ENCODE measurements at places on chromosomes 13 and 19. TPM values are rescaled to one million over a fixed set of nuclear protein-coding genes. Genes with fewer than 3 reads are reported as not detected.

The ICAM4 gene
- 2.3 TPM for total RNA-seq

The ANKLE1 gene
- total RNA-seq: 0.28 TPM

The CYP2S1 gene
- total RNA-seq: 0.83 TPM

The MICOS13 gene
- total RNA-seq: 15.8 TPM

The PABPC3 gene
- total RNA-seq: under 0.01 TPM

The INSR gene
- total RNA-seq: 7.9 TPM

The FIZ1 gene
- 0.83 TPM for total RNA-seq

The CPAMD8 gene
- 0.36 TPM for total RNA-seq

The CFAP97D2 gene
- not detected for total RNA-seq

The URI1 gene
- total RNA-seq: 95.8 TPM

The ADAMTSL5 gene
- total RNA-seq: 0.90 TPM

The ZNF358 gene
- total RNA-seq: 9.2 TPM

The KLK12 gene
- total RNA-seq: not detected

The ZNF677 gene
- total RNA-seq: 7.0 TPM

The COQ8B gene
- total RNA-seq: 14.9 TPM

The C13orf42 gene
- total RNA-seq: not detected

DNA sequence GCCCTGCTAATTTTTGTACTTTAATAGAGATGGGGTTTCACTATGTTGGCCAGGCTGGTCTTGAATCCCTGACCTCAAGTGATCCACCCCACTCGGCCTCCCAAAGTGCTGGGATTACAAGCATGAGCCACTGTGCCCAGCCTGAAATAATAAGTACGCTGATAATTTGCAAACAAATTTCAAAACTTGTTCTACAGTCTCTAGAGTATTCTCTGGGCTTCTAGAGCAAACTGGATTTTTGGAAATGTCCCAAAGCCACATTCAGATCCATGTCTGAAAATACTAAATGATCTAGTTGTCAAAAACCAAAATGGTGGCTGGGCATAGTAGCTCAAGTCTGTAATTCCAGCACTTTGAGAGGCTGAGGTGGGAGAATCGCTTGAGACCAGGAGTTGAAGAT is 39.9 kb upstream of the PSPC1 start:
- no peak overlapping the region for H3K27ac ChIP-seq
- no peak for DNase-seq
- H3K4me1 ChIP-seq: no peaks in the 10 kb centered on the region

GRCh38 chr13:80952158-80952557 is 611.2 kb upstream of the SPRY2 start:
- H3K27ac ChIP-seq: no peak overlapping the region
- no peaks in the 10 kb centered on the region for H3K27me3 ChIP-seq
- no peaks in the 10 kb centered on the region for H3K36me3 ChIP-seq
- no peak for DNase-seq
- no peak overlapping the region for H3K4me3 ChIP-seq

GRCh38 chr13:100561599-100562204 is 26.9 kb downstream of the GGACT start:
- H3K27ac ChIP-seq: no peak overlapping the region
- DNase-seq: no peak
- H3K36me3 ChIP-seq: no peaks in the 10 kb centered on the region
- no peaks in the 10 kb centered on the region for H3K27me3 ChIP-seq
- peaks cover 4% of the 10 kb centered on the region for H3K4me1 ChIP-seq
- no peak overlapping the region for H3K4me3 ChIP-seq

GRCh38 chr19:16385821-16386220 is 61.2 kb downstream of the KLF2 start:
- no peak for DNase-seq
- H3K4me1 ChIP-seq: peaks cover 2% of the 10 kb centered on the region
- H3K4me3 ChIP-seq: no peak overlapping the region
- H3K36me3 ChIP-seq: peaks cover 26% of the 10 kb centered on the region
- H3K27ac ChIP-seq: no peak overlapping the region

GRCh38 chr19:56746367-56746766 is 74.8 kb upstream of the ZNF835 start:
- H3K27me3 ChIP-seq: no peaks in the 10 kb centered on the region
- H3K27ac ChIP-seq: no peak overlapping the region
- DNase-seq: no peak
- no peaks in the 10 kb centered on the region for H3K4me1 ChIP-seq
- H3K4me3 ChIP-seq: no peak overlapping the region
- no peaks in the 10 kb centered on the region for H3K36me3 ChIP-seq

DNA sequence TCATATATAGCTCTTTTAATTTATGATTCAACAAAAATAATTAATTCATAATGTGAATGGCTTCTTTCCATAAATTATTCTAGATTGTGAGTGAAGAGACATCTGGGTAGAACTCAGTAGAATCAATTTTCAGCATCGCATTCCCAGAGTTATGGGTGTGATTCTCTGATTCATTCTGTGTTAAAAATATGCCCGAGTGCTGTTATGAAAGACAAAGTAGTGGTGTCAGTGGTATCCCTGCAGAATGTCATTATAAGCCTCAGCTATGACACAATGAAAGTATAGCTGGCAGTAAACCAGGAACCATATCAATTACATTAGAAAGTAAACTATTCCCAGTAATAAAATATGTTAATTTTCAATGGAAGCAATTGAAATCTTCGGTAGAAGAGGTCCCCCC is 480.5 kb upstream of the SLITRK1 start:
- no peak overlapping the region for H3K27ac ChIP-seq
- no peaks in the 10 kb centered on the region for H3K27me3 ChIP-seq
- H3K36me3 ChIP-seq: no peaks in the 10 kb centered on the region
- H3K4me1 ChIP-seq: no peaks in the 10 kb centered on the region

- H3K4me3 ChIP-seq: no peak overlapping the region
- H3K4me1 ChIP-seq: no peaks in the 10 kb centered on the region
- no peaks in the 10 kb centered on the region for H3K36me3 ChIP-seq
- H3K27ac ChIP-seq: no peak overlapping the region
- no peak for DNase-seq
Observed at GRCh38 chr13:42625611-42626010, 51.7 kb downstream of the TNFSF11 start.

DNA sequence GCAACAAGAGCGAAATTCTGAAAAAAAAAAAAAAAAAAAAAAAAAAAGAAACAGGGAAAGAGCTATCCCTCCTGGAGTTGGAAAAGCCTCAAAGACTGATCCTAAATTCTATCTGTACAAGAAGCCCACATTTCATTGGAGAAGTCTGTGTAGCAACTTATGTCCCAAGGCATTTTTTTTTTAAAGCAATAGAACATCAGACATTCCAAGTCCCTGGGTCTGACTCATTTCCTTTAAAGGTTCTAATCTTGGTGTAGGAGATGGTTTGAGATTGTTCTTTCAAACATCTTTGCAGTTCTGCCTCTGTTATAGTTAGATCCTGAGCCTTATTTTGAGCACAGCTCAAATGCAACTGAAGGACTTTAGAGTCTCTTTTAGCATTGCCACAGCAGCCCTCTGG is 706.5 kb upstream of the MIR17HG start:
- DNase-seq: no peak
- H3K36me3 ChIP-seq: no peaks in the 10 kb centered on the region
- no peaks in the 10 kb centered on the region for H3K27me3 ChIP-seq
- no peak overlapping the region for H3K4me3 ChIP-seq
- H3K4me1 ChIP-seq: no peaks in the 10 kb centered on the region

DNA sequence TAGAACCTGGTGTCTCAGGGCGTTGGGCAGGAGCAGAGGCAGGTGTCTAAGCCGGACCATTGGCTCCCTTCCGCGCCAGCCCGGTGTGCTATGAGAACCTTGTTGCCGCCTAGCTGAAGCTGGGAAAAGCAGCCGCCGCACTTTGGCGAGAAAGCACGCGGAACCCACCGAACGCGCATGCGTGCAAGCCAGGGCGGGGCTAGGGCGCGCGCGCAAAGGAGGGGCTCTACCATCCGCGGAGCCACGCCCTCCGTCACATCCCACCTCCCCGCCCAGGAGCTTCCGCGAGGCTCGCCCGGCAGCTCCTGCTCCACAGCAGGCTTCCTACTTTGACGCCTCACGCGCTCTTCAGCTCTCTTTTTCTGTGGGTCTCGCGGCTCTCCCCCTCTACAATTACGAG is 51.3 kb downstream of the WDR87 start:
- H3K4me3 ChIP-seq: 0 out of 2 replicates have a peak overlapping the region, but pooled peaks have one; percentile 5
- H3K36me3 ChIP-seq: no peaks in the 10 kb centered on the region
- no peak overlapping the region for H3K27ac ChIP-seq
- peak; percentile 17 for DNase-seq
- no peaks in the 10 kb centered on the region for H3K27me3 ChIP-seq

GRCh38 chr13:97261254-97262005 is 39.3 kb downstream of the MBNL2 start:
- H3K27me3 ChIP-seq: no peaks in the 10 kb centered on the region
- H3K27ac ChIP-seq: peak overlapping the region; percentile 20
- no peak overlapping the region for H3K4me3 ChIP-seq
- no peaks in the 10 kb centered on the region for H3K36me3 ChIP-seq
- DNase-seq: no peak

DNA sequence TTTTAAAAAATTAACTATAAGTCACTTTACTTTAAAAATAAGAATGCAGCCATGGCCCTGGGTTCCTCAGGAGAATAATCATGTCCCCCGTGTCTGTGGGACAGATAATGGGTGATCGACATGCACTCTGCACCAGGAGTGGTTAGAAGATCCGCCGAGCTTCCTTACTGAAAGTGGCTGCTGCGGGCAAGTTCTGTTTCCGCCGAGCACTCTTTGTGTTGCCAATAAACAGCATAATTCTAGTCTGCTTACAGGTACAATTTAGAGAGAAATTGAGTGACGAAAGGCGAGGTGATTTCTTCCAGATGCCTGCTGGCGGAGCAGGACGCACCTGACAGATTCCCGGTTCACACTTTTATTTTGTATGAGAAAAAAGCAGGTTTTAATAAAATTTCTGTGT is 139.0 kb downstream of the SOX1 start:
- H3K4me1 ChIP-seq: no peaks in the 10 kb centered on the region
- no peaks in the 10 kb centered on the region for H3K36me3 ChIP-seq
- H3K27me3 ChIP-seq: no peaks in the 10 kb centered on the region
- H3K27ac ChIP-seq: no peak overlapping the region
- DNase-seq: no peak

DNA sequence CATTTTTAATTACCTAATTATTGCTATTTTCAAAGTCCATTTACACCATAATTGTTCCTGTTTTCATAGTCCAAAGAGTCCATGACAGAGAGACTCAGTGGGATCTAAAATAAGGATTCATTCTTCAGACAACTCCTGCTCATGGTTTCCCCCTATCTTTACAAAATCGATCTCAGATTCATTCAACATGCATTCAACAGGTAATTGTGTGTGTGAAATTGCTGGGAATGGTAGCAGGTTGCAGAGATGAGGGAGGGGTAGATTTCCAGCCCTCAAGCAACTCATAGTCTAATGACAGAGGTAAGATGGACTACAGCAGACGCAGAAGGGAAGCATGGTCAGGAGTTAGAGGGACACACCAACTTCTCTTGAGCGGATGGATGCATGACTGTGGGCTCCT is 138.1 kb downstream of the TSHZ3 start:
- no peak for DNase-seq
- H3K4me1 ChIP-seq: peaks cover 7% of the 10 kb centered on the region
- H3K27me3 ChIP-seq: no peaks in the 10 kb centered on the region
- no peaks in the 10 kb centered on the region for H3K36me3 ChIP-seq
- no peak overlapping the region for H3K27ac ChIP-seq

GRCh38 chr13:62629618-62630017 is 1214.0 kb upstream of the PCDH20 start:
- DNase-seq: no peak
- no peaks in the 10 kb centered on the region for H3K27me3 ChIP-seq
- no peak overlapping the region for H3K27ac ChIP-seq
- no peaks in the 10 kb centered on the region for H3K4me1 ChIP-seq
- H3K36me3 ChIP-seq: no peaks in the 10 kb centered on the region
- no peak overlapping the region for H3K4me3 ChIP-seq

DNA sequence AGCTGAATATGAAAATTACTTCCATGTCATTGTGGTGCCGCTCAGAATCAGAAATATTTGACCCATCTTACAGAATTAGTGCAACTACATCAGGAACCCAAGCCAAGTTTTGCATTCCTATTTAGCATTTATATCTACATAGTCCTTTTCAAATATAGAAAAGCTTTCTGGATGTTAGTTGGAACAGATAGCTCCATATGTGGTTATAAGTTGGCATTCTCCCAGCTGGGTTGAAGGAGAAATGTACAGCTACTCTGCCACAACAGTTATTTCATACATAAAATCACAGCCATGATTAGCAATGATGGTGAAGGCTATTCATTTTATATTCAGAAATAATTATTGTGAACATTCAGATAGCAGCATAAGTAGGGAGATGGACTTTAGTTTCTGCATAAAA is 28.2 kb downstream of the HPN start:
- peaks cover 4% of the 10 kb centered on the region for H3K4me1 ChIP-seq
- H3K27me3 ChIP-seq: no peaks in the 10 kb centered on the region
- H3K27ac ChIP-seq: no peak overlapping the region
- no peaks in the 10 kb centered on the region for H3K36me3 ChIP-seq
- H3K4me3 ChIP-seq: no peak overlapping the region

DNA sequence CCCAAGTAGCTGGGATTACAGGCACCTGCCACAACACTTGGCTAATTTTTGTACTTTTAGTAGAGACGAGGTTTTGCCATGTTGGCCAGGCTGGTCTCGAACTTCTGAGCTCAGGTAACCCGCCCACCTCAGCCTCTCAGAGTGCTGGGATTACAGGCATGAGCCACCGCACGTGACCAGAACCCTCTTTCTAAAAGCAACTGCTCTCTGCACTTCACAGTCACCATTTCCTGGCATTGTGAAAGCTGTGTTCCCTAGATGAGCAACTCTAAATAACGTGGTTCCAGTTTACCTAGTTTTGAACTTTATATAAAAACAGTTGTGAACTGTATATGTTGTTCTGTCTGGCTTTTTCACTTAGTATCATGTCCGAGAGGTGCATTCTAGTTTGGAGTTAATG is 152.9 kb downstream of the SIPA1L3 start:
- no peak overlapping the region for H3K4me3 ChIP-seq
- peaks cover 35% of the 10 kb centered on the region for H3K4me1 ChIP-seq
- DNase-seq: no peak
- H3K36me3 ChIP-seq: no peaks in the 10 kb centered on the region
- H3K27me3 ChIP-seq: no peaks in the 10 kb centered on the region

DNA sequence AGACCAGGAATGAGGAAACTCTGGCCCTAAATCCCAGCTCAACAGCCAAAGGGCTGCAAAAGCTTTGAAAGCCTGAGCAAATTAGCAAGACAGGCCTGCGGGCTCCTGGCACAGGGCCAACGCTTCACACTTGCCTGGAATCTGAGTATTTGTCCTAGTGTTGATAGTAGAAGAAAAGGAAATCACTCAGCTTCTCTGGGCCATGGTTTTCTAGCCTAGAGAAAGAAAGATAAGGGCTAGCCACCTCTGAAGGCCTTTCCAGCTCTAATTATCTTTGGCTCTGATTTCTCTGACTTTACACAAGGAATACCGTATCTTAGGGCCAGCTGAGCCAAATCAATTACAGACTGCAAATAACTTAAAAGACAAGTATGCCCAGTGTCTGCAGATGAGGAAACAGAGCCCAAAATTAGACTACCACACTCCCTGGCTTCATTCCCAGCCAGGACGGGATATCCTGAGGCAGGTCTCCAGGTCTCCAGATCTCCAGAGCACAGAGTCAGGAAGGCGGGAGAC is 69.6 kb downstream of the STK24 start:
- H3K27ac ChIP-seq: peak overlapping the region; percentile 67
- peaks cover 40% of the 10 kb centered on the region for H3K4me1 ChIP-seq
- no peak overlapping the region for H3K4me3 ChIP-seq
- no peak for DNase-seq

Measured in IMR-90 (cell line).